ENCODE measurements at places on chromosomes 3 and 15.

DNA sequence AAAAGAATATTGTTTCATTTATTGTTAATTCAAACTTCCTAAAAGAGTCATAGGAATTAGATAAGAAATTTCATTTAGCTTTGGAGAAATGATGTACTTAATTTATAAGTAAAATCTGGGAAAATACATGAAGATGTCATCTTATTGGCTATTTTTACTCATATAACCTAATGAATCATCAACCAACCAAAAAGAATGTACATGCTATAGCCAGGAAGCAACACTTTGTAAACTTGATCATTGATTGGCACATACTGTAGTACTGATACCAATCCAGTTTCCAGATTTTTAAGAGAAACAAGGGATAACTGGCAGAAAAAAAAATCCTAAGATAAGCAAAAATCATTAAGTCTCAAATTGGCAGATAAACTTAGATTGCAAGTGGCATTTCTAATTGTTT, 207.9 kb upstream of the CDIN1 start:
- no peak for DNase-seq

DNA sequence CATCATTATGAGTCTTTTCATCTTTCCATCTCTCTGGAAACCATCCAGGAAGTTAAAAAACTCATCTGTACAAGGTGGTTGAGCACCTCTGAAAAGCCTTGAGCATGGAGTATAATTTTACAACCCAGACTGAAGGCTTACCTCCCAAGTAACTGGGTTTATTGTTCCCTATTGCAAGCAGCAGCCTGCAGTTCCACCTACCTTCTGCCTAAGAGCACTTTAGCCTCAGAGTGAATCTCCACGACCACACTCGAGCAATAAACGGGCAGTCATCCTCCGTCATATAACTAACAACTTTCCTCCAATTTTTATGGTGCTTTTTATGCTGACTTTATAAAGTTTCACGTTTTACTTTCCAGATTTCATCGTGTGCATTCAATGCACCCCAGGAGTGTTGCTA, 32.8 kb downstream of the OSBPL10 start:
- no peak for DNase-seq

DNA sequence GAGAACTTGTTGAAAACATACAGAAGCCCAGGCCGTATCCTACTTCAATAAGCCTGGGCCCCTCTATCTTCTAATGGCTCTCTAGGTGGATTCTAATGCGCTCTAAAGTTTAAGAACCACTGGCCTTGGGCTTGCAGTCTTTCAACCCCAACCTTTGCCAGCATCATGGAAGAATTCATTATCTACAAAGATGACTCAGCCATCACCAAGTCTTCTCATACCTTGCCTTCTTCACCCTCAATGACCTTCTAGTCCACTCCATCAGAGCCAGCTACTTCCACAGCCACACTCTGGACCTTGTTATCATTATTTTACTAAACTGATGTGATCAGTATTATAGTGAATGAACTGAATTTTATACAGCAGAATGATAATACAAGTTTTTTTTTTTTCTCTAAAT, 16.9 kb upstream of the TIPARP start:
- no peak for DNase-seq

- no peak for DNase-seq
These were observed 779.5 kb downstream of the NTRK3 start for GRCh38 chr15:87477026-87477425.

DNA sequence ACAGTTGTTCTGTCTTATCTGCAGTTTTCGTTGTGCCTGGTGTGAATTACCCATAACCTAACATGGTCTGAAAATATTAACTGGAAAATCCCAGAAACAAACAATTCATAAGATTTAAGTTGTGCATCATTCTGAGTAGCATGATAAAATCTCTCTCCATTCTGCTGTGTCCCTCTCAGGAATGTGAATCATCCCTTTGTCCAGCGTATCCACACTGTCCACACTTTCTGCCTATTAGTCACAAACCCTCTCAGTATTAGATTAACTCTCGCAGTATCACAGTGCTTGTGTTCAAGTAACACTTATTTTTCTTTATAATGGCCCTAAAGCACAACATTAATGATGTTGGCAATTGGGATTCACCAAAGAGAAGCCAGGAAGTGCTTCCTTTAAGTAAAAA, 203.2 kb downstream of the CGGBP1 start:
- DNase-seq = peak; percentile 25

GRCh38 chr3:60207905-60208304, 1043.3 kb downstream of the FHIT start:
- DNase-seq = no peak

- DNase-seq = no peak
These were observed 59.5 kb downstream of the HERC2 start for GRCh38 chr15:28262438-28262837.

GRCh38 chr15:63022663-63023062, 19.9 kb upstream of the TPM1 start:
- DNase-seq = no peak

DNA sequence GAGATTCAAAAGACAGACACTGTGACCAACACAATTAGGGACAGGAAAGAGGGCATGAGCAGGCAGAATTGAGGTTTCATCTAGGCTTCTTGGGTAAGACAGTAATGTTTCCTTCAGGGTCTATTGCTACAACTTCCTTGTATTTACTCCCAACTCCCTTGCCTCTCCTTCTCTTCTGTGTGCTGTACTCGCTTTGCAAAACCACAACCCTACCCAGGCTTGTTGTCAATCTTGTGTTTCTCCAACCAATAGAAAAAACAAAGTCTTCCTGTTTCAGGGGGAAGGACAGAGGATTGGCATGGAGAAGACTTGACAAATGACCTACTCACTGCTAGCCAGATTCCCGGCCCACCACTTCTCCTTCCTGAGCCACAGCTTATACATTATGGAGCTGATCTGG, 36.3 kb upstream of the MASP1 start:
- no peak for DNase-seq

DNA sequence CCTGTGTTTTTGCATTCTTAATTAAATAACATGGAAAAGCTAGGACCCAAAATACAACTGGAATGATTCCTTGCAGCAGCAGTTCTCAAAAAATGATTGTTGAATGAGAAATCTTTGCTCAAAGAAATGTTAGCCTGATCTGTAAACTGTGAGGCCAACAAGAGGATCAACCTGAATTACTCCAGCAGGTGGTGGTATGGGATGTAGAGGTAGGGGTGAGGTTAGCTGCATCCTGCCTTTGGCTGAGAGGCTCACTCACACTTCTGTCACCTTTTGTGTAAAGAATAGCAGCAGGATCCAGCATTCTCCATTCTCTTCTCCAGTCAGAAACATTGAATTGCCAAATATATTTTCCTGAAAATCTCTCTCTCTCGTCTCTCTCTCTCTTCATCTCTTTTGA, 26.5 kb upstream of the FAM98B start:
- DNase-seq = no peak

DNA sequence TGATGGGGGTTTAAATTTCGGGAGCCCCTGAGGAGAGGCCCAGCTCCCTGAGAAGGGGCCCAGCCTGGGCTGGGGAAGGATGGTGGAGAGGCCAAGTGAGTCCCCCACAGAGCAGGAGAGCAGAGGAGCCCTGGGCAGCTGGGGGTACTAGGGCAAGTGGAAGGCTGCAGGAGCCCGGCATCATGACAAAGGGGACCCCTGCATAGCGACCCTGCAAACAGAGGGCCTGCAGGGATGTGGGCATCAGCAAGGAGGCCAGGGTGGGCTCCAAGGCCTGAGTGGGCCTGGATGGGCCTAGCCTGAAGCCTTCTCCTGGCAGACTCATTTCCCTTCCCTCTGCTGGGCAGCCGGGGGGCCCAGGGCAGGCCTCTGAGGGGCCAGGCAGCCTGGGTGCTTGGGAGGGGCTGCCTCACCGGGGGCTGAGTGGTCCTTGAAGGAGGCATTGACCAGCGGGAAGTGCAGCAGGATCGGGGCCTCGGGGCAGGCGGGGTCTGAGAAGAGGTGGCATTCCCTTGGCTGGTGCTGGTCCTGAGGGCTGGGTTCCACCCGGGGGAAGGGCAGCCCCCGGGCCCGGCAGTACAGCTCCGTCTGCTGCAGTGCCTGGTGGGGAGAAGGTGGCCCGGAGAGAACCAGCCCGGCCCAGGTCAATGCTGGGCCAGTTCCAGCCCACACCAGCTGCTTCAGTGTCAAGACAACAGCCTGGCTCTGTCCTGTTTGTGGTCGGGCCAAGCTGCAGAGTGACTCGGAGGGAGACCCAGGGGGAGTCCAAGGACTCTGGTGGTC, 24.7 kb downstream of the PLA2G4D start:
- no peak for DNase-seq

DNA sequence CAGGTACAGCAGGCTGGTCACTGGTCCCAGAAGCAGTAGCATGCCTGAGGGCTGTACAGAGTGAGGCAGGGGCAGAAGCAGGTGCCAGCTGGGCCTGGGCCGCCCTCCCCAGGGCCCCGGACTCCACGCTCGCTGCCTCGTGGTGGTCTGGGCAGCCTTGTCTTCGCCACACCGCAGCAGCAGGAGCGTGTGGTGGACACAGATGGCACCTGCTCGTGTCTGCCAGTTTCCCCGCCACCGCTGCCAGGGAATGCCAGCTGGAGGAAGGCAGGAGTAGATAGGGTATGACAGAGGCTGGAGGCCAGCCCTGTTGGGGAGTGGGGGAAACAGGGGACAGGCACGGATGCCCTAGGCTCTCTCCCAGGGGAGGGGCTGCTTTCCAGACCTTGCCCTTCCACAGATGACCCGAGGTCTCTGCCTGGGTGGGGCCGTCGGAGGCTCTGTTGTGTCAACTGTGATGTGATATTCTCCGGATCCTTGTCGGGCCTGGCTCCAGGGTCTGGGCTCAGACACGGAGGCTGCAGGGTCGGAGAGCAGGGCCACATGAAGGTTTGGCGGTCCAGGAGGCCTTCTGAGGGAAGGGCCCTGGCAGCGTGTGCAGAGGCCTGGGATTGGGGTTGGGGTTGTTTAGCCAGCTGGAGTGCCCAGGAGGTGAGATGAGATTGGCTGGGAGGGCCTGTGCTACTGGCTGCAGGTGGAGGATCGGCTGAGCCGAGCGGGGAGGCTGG, 33.6 kb downstream of the GOLGA6L10 start:
- DNase-seq = no peak

GRCh38 chr3:109642025-109642424, 304.7 kb upstream of the DPPA4 start:
- DNase-seq = no peak

DNA sequence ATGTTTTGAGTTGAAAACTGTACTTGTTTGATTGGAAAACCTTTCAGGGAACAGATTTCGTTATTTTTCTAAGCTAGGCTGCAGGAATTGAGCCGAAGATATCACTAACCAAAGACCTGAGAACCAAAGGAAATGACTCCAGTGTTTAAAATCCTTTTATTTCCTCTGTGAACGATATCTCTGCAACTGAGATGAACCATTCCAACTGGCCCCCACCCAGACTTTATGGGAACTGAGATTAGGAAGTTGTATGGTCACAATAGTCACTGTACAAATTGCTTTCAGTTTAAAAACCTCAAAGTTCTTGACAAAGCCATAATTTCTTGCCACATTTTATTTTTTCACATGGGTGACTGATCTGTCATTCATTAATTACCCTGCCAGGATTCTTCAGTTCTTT, 232.4 kb downstream of the RBMS3 start:
- DNase-seq = peak; percentile 24

GRCh38 chr3:79564192-79564591, 203.6 kb downstream of the ROBO1 start:
- no peak for DNase-seq

DNA sequence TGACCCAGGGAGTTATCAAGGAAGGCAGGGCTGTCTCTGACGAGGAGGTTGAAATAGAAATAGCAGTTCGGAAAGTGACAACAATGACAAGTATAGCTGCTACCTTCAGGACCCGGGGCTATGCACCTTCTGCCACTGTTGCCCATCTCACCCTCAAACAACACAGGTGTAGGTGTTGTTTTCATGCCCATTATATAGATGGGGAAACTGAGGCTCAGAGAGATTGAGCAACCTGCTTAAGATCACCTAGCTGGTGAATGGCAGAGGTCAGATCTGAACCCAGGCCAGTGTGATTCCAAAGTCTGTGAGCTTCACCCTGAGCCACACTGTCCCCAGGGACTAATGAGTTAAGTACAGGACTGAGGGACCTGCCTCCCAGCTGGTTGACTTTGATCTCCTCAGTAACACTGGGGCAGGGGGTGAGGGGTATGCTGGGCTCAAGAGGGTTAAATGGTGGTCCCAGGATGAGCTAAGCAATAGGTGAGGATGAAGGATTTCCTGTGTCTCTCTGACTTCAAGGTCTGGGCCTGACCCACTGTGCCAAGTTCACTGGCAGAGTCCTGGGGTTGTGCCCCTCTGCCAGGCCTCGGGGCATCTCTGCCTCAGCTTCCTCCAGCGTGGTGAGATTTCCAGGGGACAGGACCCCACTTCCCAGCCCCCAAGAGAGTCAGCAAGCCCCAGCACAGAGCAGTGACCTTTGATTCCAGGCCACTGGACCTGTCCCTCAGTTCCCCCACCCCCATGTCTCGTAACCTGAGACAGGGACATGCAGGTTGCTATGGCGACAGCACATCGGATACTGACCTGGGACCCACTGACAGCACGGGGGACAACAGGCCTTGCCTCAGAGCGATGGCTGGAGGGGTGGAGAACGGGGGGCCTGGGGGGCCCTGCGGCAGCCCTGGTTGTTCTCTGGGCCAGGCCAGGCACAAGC, 35.0 kb downstream of the ATP2B2 start:
- DNase-seq = no peak

- no peak for DNase-seq
These were observed 134.7 kb downstream of the KLF13 start for GRCh38 chr15:31461375-31461774.

GRCh38 chr3:125309476-125309875, 65.6 kb downstream of the ZNF148 start:
- DNase-seq = no peak

DNA sequence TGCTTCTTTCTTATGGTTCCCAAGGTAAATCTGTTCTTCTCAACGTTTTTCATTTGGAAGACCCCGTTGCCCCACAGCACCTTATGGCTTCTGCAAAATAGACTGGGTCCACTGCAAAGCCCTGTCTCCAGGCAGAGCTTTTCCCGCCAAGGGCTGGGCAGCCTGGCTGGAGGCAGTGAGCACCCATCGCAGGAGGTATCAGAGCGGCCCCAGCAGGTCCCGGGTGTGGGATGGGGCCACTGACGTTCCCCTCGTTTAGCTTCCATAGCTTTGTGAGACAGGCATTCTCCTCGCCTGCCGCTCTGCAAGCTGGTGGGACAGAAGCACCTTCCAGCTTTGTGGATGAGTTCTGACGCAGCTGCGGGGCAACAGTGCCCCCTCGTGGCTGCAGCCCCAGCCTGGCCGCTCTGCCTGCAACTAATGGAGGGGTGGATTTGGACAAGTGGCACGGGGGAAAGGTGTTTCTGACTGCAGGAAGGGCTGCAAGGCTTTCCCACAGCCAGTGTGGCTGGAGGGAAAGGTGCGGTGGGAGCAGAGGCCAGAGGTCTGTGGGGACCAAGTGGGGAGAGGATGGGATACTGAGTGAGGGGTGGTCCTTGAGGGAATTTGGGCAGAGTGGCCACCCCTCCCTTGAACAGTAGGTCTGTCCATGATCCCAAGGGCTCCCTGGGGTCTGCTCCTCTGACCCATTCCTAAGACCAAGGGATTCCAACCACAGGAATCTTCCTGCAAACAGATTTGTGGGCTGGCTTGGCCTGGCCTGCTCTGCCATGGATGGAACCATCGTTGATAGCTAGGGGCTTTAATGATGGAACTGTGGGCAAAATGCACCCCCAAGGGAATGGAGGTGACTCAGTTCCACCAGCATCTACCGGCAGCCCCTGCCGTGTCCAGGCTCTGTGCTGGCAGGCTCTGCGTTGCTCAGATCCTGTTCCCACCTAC, 99.4 kb downstream of the FBLN2 start:
- DNase-seq = peak; percentile 77
